A375 (cell line): ENCODE measurements at places on chromosomes 16 and 17. TPM values are rescaled to one million over a fixed set of nuclear protein-coding genes. Genes with fewer than 3 reads are reported as not detected.

The PRAC1 gene
- total RNA-seq: not detected in 2 replicates

The PHLPP2 gene
- 4.9 and 5.7 TPM in 2 replicates for total RNA-seq

The EVI2A gene
- total RNA-seq: 2.1 TPM in 2 replicates

The SMIM36 gene
- not detected in 2 replicates for total RNA-seq

The HAS3 gene
- total RNA-seq: 2.8 and 5.5 TPM in 2 replicates

The AKTIP gene
- 18.6 and 24.8 TPM in 2 replicates for total RNA-seq
